ENCODE measurements at places on chromosomes 11 and 22.

DNA sequence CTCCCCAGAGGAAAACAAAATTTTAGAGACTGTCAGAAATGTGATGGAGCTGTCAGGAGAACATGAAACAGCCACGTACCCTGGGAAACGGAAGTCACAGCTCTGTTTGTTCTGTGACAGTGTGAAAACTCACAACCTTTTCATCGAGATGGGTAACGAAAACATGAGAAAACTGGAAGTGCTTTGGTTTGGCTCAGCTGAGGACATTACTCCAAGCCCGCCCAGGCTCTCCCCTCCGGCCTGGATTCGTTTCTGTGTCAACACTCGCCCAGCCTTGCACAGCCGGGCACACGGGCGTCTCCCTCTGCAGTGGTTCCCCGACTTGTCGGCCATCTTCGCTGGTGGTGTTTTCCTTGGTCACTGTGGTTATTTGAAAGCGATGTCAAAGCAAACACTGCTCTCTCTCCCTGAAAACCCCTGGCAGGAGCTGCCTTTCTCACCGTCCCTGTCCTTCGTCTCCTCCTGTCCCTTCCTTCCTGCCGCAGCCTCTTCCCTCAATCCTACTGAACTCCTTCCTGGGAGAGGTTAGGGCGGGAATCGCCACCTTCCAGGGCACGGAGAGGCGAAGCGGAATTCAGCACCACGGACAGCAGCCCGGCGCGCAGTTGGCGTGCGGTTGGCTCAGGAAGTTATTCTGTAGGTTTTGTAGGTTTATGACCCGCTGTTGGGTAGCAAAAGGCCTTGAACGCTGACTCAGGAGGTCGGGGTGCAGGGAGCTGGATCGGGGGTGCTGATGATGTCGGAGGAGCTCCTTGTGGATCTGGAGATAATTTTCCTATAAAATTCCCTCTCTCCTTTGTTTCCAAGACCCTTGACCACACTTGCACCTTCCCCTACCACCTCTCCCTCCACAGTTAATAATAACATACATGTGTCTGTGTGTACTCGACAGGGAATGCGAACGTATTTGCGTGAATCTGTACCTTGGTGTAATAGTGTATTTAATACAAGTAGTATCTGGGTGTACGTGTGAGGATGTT lies 13.1 kb upstream of the RPS19BP1 start:
- peak; percentile 91 for DNase-seq

- DNase-seq: peak; percentile 70
Observed at GRCh38 chr22:44180706-44181032, at the start of gene PARVG. Gene PARVG (plus strand): TSS chr22:44180925. CDS start chr22:44183330, 2,405 bp downstream.

GRCh38 chr22:17648569-17648968 lies 10.0 kb downstream of the BCL2L13 start:
- no peak for DNase-seq

GRCh38 chr11:18243783-18244362 lies 4.6 kb downstream of the SAA2 start:
- peak; percentile 88 for DNase-seq

DNA sequence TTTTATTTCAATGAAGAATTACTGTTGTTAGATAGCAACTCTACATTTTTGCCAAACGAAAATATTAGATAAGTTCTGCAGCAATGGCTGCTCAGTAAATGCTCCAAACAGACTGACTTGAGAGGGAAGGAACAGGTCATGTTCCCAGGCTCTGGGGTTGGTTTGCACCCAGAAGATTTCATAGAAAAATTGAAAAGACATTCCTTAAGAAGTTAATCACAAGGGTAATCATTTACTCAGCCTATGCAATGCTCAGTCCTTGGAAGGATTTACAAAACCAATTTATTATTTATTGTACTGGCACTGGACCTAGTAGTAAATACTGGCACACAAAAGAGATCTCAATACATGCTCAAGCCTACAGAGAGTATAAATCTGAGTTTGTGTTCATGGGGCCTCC lies 179.1 kb upstream of the MTNR1B start:
- DNase-seq: no peak

GRCh38 chr11:130536106-130537040 lies 87.9 kb downstream of the ADAMTS15 start:
- no peak for DNase-seq

GRCh38 chr11:9796854-9797253 lies 133.0 kb downstream of the SWAP70 start:
- DNase-seq: no peak

DNA sequence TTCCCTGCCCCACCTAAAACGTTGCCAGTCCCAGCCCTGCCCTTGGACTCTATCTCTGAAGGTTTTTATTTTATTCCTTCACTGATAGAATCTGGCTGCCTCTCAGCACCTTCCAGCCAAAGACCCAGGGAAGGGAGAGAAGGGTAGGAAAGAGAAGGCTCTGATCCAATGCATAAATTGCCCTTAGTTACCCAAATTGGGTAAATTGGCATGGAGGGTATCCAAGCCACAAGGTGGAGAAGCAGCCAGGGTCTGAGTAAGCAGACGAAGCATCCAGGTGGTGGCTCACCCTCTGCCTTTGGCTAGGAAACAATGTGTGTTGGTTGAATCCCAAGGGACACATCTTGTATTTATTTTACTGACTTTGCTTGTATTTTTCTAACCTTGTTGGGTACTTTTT lies 89.0 kb downstream of the FEZ1 start:
- DNase-seq: no peak

GRCh38 chr11:15199693-15200092 lies 85.0 kb downstream of the INSC start:
- DNase-seq: no peak

DNA sequence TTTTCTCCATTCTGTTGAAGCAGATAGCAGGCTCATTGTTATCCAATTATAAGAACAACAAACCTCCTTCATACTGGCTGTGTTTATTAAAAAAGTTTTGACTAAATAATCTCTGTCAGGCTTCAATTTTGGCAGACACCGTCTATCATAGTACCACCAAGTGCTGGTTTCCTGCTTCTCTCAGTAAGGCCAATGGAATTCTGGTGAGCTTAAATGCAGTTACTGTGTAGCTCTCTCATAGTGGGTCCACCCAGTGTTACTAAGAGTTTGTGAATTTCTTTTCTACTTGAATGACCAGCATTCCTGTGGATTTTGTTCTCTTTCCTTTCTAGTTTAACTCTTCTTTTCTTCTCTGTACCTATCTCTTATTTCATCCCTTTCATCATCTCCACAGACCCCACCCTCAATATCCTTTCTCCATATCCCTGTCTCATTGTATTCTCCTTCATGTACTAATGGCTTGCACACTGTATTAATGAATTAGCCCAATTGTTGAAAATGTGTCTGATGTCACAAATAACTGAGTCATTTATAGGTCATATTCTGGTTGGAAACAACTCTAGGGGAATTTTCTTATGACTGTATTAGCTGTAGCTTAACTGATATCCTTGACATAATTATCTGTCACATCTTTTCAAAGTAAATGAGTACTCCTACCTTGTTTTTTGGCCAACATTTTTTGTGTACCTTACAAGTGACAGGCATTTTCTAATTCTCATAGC lies 372.1 kb downstream of the FAT3 start:
- DNase-seq: no peak

- DNase-seq: no peak
Observed at GRCh38 chr11:130128626-130129025, 31.0 kb upstream of the ST14 start.

DNA sequence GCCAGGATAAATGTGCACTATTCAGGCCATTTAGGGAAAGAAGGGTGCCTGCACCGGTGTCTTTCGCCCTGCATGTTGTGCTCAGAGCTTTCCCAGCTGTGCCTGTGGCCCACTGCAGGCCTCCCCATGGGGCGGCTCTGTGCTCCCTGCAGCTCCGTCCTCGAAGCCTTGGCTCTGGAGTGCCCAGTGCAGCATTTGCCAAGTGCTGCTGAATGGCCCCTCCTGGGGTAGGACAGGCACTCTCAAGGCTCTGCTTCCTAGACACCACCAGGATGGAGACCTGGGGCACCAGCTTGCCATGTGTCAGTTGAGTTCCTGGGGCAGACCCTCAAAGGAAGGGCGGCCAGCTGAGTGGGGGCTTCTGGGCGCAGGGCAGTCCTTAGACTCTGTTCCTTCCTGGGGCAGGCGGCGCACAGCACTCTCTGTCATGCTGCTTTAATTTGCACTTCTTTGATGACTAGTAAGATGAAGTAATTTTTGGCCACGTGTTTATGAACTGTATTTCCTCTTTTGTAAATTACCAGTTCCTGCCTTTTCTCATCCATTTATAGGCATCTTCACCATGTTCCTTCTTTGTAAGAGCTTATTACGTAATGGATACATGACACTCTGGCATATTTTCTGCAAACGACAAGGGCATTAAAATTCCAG lies 32.1 kb upstream of the GNB1L start:
- DNase-seq: no peak

- DNase-seq: no peak
Observed at GRCh38 chr11:6413791-6414201, 5.1 kb downstream of the APBB1 start.

DNA sequence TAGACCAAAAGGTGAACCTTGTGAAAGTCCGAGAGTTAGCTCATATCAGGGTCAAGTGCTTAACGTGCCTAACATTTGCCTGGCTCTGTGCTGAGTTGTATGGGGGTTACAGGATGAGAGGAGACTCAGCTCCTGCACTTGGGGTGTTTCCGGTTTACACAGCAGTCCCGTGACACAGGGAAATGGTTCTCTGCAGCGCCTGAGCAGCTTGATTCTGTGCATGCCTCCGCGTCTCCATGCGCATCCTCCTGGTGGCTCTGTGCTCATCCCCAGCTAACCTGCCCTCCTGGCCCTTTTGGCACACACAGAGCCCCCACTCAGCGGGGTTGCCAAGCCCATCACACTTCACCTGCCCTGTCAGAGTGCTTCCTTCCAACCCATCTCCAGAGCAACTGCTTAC lies 238.3 kb upstream of the TBCEL start:
- no peak for DNase-seq

Measured in GM23338 (cell line).